ENCODE measurements at places on chromosomes 6 and 20.

DNA sequence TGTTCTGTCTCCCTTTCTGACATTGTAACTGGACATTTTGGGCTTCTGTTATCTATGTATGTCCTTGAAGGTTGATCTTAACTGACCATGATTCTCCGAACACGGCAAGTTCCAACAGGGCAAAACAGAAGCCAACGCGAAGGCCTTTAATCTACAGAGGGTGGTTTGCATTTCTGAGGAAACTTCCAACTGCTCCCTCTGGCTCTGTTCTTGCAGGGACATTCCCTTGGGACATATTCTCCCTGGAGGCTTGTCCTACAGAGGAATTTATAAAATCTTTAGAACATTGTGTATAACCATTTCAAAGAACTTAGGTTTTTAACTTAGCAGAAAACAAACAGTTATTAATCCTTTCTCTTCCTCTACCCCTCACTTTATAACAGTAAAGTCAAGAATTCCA lies 189.0 kb upstream of the CDYL start:
- DNase-seq = no peak

- no peak for DNase-seq
Observed at GRCh38 chr6:27333642-27334040, 21.6 kb upstream of the POM121L2 start.

GRCh38 chr20:50594591-50595432 lies 84.6 kb downstream of the PTPN1 start:
- no peak for DNase-seq

DNA sequence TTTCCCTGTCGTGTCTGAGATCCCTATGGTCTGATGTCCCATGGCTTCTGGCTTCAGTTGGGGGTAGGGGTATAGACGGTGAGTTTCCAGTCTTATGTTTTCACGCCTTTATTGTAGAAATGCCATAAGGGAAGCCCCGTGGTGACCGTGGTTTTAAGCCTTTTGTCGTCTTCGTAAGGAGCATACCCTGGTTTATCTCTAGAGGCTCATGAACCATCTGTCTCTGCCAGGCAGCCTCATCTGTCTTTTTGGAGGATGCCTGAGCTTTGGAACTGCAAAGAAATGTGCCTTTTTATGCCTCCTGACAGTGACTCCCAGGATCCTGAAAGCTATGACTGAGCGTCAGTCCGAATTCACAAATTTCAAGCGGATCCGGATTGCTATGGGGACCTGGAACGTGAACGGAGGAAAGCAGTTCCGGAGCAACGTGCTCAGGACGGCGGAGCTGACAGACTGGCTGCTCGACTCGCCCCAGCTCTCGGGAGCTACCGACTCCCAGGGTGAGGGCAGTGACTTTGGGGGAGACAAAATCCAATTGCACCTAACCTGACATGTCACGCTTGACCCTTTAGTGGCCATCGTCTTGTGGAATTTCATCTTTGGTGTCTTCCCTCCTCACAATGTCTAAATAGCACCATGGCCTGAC lies 84.6 kb downstream of the SYNJ2 start:
- no peak for DNase-seq

DNA sequence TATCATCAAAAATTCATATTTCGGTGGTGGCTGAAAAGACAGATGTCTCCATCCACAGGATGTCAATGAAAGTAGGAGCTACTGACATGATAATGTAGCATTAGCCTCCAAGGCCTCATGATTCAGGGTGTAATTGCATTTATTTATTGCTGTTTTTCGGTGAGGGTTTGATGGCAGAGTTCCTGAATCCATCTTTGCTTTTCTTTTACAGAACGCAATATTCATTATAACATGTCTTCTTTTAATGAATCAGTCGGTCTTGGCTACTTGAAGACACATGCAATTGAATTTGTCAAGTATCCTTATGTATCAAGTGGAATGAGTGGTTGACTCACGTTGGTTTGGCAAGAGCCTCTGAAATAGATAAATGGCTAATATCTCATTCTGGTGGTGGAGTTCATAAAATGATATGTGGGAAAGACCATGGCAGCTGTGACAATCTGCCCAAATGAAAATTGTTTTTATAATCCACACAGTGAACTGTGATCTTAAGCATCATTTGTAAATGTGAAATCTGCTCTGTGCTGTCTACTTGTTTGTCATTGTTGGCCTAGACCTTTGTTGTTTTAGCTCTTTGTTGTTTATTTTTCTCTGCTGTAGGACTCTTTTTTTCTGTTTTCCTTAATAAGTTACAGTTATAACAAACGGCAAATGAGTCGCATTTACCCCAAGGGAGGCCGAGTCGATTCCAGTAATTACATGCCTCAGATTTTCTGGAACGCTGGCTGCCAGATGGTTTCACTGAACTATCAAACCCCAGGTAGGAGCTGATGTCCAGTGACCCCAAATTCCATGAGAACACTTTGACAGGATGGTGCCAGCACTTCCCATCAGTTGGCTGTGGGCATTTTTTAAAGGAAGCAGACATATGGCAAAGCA lies 105.7 kb upstream of the LAMP5 start:
- DNase-seq = no peak

DNA sequence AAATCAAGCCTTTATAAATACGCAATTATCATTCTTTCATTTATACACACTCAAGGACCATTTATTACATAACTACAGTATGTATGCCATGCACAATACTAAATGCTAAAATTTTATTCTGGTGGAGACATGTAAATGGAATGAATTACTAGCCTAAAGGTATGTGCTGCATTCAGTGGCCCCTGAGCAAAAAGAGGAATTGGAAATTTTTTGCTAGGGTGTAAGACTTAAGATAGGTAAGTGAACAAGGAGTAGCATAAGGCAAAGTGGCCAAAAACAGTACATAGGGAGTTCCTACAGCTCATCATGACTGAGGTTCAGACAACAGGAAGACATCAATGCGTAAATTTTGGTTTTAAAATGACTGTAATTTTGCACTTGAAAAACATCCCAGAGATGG lies 2.3 kb upstream of the MTFR2 start:
- DNase-seq = no peak

- no peak for DNase-seq
Observed at GRCh38 chr6:163841326-163841725, 426.8 kb downstream of the QKI start.

GRCh38 chr6:79928478-79928998 lies 18.8 kb downstream of the ELOVL4 start:
- DNase-seq = no peak

DNA sequence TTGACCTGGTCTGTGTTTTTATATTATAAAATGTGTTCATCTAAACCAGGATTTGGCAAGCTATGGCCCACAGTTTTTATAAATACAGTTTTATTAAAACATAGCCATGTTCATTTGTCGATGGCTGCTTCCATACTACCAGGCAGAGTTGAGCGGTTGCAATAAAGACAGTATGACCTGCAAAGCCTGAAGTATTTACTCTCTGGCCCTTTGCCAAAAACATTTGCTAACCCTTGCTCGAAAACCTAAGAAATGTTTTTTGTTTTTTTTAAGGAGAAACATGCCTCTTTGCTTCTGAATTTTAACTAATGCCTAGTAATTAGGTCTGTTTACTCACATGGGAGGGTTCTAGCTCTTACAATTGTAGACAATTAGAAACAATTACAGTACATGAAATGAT lies 67.4 kb upstream of the SMIM28 start:
- no peak for DNase-seq

GRCh38 chr20:36306553-36307411 lies 643 bp downstream of the DLGAP4 start:
- no peak for DNase-seq

DNA sequence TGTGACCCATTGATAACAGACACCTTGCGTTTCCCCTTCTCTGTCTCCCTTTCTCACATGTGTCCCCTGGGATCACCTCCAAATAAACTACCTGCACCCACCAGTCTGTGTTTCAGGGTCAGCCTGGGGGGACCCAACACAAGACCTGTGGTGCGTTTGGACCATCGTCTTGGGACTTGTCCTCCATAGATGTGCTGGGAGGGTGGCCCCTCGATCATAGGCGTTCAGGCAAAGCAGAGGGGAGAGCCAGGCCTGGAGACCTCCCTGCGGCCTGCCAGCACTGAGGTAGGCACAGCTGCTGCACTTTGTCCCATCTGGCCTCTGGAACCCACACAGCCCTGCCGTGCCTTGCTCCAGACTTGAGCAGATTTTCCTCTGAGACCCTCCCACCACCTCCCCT lies 18.1 kb downstream of the CST9 start:
- no peak for DNase-seq

DNA sequence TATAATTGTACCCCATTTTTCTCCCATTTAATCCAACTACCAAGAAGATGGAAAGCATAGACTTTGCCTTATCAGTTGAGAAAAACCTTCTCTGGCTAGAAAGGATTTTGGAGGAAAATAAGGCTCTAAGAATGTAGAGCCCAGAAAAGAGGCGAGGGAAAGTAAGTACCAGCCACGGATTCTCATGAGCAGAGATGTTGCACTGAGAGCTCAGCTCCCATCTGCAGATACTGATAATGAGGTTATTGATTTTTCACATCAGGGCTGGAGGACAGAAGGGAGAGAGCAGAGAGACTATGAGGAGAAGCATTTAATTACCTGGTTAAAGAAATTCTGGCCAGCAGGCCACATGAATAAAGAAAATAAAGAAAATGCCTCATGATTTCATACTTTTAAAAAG lies 104.4 kb upstream of the FAM184A start:
- DNase-seq = no peak

DNA sequence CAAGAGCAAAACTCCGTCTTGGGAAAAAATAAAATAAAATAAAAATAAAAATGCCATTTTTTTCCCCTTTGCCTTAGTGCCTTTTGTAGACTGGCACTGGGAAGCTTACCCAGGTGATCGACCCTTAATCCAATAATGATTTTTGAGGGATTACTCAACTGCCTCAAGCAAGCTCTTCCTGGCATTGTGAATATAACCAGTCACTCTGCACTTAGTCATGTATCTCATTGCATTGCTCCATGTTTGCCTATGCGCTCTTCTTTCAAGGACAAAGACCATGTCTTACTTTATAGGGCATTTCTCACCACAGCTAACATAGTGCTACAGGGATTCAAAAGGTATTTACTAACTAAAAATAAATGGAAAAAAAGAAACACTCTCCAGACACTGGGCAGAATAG lies 13.0 kb downstream of the GFOD1 start:
- DNase-seq = no peak

GRCh38 chr20:7841291-7841970 lies 98.8 kb downstream of the HAO1 start:
- no peak for DNase-seq

DNA sequence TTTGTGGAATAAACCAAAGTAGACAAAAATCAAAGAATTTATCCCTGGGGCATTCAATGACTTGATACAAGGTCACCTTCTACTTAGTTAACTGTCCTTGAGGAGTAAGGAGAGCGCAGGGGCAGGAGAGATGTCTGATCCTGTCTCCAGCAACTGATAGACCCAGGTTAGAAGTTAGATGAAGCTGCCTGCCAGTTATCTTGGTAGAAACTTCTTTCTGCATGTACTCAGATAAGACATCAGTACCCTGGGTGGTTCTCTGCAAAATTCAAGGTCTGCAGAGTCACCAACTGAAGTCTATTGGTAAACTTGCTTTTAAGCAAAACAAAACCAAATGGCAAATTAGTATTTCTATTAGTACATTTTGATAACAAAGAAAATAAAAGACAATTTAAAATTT lies 2.7 kb downstream of the SGK1 start:
- no peak for DNase-seq

DNA sequence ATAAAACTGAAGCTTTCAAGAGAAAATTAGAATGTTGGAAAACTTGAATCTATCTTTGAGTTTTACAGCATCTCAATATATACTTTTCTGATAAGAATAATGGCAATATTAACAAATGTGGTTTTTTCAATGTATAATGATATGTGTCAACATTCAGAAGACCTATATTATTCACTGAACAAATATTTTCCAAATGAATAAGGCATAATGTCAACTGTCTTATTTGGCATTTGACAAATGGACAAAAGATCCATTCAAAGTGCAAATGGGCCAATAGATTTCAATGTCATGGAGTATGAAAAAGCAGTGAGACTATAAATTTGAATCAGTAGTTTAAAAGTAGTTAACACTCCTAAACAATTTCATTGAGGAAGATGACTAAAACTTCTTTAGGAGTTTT lies 20.9 kb downstream of the LMBRD1 start:
- no peak for DNase-seq

- no peak for DNase-seq
Observed at GRCh38 chr6:117932001-117932400, 24.9 kb downstream of the SLC35F1 start.

- DNase-seq = no peak
Observed at GRCh38 chr6:130978660-130979396, 84.2 kb downstream of the EPB41L2 start.

DNA sequence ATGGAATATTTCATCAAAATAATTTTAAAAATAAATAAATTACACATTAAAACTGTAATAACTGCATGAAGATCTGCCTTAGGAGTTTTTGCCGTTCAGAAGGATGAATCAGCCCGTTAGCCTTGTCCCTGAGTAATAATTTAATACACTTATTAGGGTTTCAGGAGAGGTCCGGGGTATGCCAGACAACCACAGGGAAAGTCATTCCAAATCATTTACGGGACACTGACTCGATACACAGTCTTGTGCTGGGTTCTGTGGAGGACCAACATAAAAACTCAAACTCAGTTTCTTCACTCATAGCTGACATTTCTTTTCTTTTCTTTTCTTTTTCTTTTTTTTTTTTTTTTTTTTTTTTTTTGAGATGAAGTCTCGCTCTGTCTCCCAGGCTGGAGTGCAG lies 735 bp upstream of the LY6G6F start:
- DNase-seq = no peak

GRCh38 chr6:134835993-134836392 lies 113.9 kb downstream of the ALDH8A1 start:
- no peak for DNase-seq
